HL-60 (cell line): ENCODE measurements at places on chromosomes 5 and 9.

DNA sequence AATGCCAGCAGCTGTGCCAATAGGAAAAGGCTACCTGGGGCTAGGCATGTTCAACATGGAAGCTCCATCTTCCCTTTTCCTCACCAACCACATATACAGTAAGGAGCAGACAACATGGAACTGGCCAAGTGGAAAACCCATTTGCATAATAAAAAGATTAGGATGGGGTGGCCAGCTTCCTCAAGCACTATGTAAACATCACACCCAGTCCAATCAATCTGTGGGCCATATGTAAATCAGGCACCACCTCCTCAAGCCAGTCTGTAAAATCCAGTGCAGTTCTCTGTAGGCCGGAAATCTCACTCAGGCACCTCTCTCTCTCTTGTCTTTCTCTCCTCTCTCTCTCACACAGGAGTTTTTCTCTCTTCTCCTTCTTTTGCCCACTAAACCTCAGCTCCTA is 360.2 kb upstream of the GRIA1 start:
- DNase-seq: no peak

- no peak for DNase-seq
These were observed 130.6 kb upstream of the EPB41L4A start for GRCh38 chr5:112549605-112550166.

- DNase-seq: no peak
These were observed 135.0 kb upstream of the DAP start for GRCh38 chr5:10896016-10896415.

DNA sequence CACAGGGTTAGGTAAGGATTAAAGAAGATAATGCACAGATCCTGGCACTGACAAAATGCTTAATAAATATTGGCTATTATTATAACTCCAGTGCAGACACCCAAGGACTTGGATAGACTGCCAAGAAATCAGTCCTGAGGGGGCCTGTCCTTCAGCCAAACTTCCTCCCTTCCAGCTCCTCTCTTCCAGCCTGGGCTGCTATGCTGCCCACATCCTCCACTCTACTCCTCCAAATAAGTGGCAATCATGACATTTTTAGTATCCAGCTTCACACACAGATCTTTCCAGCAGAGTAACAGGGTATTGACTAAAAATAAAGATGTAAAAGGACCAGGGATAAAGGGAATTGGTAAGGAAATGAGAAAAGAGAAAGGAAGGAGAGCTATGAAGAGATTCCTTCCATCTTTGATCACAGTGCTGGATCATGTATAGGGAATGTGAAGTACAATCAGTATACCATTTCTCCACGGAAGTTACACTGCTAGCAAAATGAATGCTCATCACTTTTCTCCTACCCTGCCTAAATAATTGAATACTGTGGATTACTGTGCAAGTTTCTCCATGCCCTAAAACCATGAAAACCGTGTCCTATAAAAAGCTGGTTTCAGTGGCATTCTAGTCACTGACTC is 136.0 kb upstream of the OSMR start:
- DNase-seq: no peak

- DNase-seq: no peak
These were observed 88.9 kb downstream of the SLF1 start for GRCh38 chr5:94707359-94707758.
